ENCODE measurements at places on chromosomes 7 and 10. TPM values are rescaled to one million over a fixed set of nuclear protein-coding genes. Genes with fewer than 3 reads are reported as not detected.

- DNase-seq: no peak
Observed at GRCh38 chr10:14585287-14586193, 189.2 kb downstream of the FAM107B start.

GRCh38 chr10:133608855-133609254 is 17.7 kb downstream of the FRG2B start:
- no peak for DNase-seq

The CCT6A gene
- total RNA-seq: 549 TPM

DNA sequence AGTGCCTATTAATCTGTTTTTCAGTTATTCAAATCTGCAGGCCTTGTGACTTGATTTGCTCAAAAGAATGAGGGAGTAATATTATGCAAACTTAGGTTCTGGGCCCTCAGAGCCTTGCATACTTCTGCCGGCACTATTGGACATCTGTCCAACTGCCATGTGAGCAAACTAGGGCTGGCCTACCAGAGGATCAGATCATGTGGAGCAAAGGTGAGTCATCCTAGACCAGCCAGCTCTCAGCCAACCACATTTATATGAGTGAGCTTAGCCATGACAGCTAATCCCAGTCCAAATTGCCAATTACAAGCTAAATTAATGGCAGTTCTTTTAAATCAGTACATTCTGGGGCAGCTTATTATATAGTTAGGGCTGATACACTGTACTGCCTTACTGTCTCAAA is 69.6 kb downstream of the SDHAF3 start:
- DNase-seq: no peak

- no peak for DNase-seq
Observed at GRCh38 chr10:132541601-132542011, 4.0 kb downstream of the INPP5A start.

- no peak for DNase-seq
Observed at GRCh38 chr10:6128591-6129251, 39.9 kb downstream of the RBM17 start.

The DNAH11 gene
- total RNA-seq: 0.06 TPM

- peak; percentile 25 for DNase-seq
Observed at GRCh38 chr10:114151486-114151885, 22.5 kb downstream of the CCDC186 start.

The TMEM176B gene
- total RNA-seq: not detected

DNA sequence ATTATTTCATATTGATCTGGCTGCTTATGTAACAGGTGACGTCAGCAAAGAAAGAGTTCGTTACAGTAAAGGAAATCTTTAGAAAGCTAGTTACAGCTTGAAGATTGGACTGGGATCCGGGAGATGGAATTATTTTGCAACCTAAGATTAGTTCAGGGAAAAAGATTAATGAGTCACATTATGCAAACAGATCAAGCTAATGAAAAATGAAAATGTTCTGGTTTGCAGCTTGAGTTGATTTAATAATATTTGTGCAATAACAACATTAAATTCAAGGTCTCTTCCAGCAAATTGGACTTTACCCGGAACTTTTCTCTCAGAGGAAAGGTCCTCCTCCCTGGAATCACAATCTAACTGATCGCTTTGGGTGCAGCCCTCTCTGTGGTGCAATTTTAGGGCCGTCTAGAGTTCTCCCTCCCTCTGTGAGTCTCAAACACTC is 119.5 kb downstream of the OTUD1 start:
- DNase-seq: no peak

The FGFBP3 gene
- 1.2 TPM for total RNA-seq

The SFTPA1 gene
- not detected for total RNA-seq

DNA sequence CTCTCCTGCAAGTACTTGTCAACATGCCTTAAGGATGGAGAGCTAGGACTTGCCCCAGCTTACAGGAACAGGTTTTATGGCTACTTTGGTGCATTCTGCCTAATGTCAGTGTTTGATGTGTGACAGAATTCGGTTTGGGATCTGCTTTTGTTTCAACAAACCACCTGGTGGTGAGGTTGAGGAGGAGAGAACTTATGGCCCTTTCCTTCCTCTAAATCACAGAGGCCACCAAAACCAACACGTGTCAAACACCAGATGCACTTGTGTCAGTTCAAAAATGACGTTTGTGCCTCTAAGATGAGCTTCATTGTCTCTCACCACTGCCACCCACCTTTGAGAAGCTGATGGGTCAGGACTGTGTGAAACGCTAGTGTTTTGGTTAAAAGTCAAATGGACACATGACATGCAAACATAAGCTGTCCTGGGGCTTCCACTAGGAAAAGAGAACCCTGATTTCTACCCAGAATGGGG is 83.9 kb downstream of the OSBPL3 start:
- DNase-seq: no peak

The MOSPD3 gene
- 3.6 TPM for total RNA-seq

The TMEM225B gene
- total RNA-seq: not detected

GRCh38 chr7:143257501-143257900 is 5.7 kb upstream of the GSTK1 start:
- no peak for DNase-seq

DNA sequence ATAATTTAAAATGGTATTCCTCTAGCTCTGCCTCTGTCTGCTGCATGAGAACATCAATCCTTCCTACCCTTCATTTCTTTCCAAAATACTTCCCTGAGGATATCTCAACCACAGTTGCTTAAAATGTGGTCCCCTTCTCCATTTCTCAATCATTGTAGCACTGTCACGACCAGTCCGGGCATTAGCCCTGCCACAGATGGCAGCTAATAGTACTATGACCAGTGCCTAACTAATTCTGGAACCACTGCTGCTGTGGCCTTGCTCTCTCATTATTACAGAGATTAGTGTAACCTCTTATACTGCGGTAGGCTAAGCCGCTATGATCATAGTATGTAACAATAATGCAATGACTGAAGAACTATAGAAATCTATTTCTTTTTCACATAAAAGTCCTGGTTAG is 66.0 kb downstream of the REEP3 start:
- DNase-seq: no peak

GRCh38 chr10:18980089-18980629 is 68.4 kb upstream of the MALRD1 start:
- no peak for DNase-seq

- peak; percentile 51 for DNase-seq
Observed at GRCh38 chr7:22350466-22351328, 6.3 kb downstream of the RAPGEF5 start.

DNA sequence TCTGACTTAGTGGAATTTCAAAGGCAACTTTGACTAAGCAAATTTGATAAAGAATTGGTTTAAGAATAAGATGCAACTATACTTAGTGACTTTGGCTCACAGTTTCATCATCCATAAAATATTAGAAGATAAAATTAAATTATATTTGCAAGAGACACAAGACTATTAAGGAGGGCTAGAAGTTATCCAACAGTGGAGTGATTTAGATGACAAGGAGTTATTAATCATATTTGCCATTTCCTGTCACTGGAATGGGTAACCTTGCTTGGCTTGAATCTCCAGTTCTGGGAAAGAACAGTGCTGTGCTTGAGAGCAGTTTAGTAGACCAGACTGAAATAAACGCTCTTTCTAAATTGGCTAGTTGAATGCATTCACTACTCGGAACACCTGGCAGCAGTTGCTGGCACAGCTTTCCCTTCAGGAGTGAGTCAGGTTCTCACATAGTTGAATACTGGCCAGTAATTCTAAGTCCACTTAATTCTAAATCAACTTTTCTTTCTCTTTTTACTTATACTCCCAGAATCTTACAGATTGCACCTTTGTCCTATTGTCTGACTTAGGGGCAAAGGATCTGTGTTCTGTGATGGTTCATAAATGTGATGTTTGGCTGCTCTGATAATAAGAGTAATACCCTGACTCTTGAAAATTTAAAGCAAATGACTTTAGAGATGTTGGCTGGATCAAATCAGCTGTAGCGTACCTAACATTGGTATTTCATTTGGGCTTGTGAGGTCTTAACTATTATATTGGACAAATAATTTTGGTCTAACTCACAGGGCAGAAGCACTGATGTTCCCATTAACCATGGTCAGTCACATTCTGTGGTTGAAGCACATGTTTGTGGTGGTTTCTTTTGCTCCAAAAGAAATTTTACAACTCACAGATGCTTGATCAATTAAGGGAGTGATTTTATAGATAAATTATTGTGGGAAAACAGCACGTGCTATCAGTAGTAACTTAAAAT is 16.6 kb downstream of the STMP1 start:
- DNase-seq: no peak

The TRIM4 gene
- 19.3 TPM for total RNA-seq

The TDRD1 gene
- total RNA-seq: not detected

The VENTX gene
- total RNA-seq: not detected

DNA sequence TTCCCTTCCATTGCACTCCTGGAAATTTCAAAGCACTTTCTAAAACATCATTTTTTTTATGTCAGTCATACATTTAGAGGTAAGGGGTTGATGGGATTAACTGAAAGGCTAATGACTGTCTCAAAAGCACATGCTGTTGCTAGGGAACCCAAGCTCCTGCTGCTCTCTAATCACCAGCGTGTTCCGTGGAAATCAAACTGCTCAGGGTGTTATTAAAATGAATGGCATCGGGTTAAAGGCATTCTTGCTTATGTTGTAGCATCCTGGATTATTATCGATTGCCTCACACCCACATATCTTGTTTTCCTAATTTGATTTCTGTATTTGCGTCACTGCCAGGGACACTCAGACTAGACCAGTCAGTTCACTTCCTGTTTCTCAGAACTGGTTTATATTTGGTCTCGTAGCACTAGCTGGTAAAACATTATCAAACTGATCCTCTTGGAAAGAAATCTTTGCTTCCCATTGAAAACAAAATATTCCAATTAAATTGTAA is 216.5 kb upstream of the MKLN1 start:
- peak; percentile 71 for DNase-seq

GRCh38 chr7:128166603-128167041 is 74.5 kb upstream of the LEP start:
- DNase-seq: no peak

DNA sequence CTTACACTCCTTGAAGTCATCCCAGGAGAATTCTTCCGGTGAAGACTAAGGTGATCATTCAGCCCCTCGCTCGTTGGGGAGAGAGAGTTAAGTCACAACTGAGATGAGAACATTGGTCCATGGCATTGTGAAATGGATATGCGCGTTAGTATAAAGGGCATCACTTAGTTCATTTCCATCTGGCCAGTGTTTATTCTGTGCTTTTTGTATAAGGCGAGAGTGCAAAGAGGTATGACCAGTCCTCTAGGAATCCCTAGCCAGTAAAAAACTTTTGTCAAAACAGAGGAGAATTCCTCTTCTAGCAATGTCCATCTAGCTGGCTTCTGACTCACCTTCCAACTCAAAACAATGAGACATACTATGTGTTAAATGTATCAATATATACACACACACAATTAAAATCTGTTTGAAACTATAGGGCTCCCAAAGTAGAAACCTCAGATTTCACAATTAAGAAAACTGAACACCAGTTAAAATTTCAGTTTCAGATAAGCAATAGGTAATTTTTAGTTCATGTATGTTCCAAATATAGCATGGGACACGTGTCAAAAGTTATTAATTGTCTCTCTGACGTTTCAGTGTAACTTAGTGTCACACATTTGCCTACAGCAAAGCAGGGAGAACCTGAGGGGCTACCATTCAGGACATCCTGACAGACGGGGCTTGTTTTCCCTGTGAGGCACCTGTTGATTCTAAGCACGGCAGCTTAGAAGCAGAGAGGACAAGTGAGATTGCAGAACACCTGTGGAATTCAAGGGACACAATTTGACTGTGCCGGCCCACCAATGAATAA is 158.9 kb downstream of the KLF6 start:
- no peak for DNase-seq

The INMT gene
- not detected for total RNA-seq

The HECTD2 gene
- total RNA-seq: 0.71 TPM

DNA sequence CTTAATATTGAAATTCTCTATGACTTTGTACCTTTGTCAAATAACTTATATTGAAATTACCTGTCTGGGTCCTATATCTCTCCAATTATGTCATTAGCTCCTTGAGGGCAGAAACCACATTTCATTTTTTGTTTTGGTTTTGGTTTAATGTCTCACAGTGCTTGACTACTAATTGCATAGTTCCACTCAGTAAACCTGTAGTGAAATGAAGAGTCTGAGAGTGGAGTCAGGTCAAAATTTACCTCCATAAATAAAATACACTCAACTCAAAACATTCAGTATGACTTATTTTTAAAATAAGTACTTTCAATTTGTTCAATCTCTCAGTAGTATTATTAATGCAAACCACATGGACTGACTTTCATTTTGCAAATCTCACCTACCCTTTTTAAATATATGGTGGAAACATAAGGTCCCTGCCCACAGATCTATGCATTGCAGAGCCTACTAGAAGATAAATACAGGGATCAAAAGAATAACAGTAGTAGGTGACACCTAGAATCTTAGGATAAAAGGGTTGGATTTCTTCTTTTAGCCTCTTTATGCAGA is 32.5 kb downstream of the PDE1C start:
- DNase-seq: no peak

GRCh38 chr7:132545756-132546155 is 30.5 kb downstream of the PLXNA4 start:
- no peak for DNase-seq

- DNase-seq: no peak
Observed at GRCh38 chr10:112984756-112985155, 34.7 kb downstream of the TCF7L2 start.

- DNase-seq: no peak
Observed at GRCh38 chr10:94014304-94014703, 20.6 kb downstream of the PLCE1 start.

The SHTN1 gene
- total RNA-seq: 5.8 TPM

The MALRD1 gene
- not detected for total RNA-seq

GRCh38 chr10:117684672-117685211 is 142.2 kb downstream of the EMX2 start:
- no peak for DNase-seq

DNA sequence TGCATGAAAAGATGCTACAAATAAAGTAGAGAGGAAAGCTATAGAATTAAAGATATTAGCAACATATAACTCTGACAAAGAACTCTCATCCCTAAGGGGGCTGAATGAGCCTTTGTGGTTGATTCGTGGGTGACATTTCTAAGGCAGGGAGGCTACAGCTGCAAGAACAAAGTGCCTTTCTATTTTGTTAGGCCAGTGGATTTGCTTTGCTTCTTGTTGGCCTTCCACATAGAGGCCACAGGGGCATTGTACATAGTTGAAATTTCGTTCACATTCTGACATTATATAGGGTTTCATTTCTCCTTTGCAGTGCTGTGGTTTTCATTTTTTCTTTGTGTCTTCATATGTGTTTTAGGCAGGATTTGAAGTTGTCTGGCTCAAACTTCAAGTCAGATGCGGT is 819.2 kb upstream of the C7orf33 start:
- DNase-seq: no peak

DNA sequence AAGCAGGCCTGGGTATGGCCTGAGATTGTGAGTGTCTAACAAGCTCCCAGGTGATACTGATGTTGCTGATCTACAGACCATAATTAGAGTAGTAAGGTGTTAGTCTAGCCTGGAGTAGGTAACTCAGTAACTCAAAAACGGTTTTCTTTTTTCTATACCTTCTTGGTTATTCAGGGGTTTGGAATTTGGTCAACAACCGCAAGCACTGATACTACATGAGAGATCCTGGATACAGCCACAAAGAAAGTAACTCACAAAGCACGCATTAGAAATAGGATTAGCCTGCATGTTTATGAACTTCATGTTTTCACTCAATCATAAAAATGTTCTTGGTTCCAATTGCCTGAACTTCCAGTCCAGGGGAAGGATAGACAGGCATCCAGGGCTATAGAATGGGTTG is 803.5 kb downstream of the MAGI2 start:
- DNase-seq: no peak
